Left renal pelvis (tissue), 4 donors: ENCODE measurements at places on chromosomes 11 and 22.

DNA sequence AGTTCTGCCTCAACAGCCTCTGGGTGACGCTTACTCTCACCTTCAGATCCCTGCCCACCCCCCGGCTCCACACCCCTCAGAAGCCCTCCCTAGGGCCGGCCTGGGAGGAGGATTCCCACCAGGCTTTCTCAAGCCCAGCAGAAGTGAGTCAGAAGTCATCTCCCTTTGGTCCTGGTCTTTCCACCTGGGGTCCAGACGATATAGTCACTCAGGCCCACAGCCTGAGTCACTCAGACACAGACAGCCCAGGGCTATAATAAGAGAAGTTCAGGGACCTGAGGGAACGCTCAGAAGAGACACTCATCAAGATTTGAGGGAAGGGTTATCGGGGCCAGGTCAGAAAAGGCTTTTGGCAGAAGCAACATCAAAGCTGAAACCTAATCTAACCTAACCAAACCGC is 127.1 kb downstream of the SPATA19 start:
- no peak for DNase-seq

GRCh38 chr11:92941676-92942571 is 27.5 kb upstream of the MTNR1B start:
- peak; percentile 6 for DNase-seq

- no peak for DNase-seq
Observed at GRCh38 chr11:198236-198806, 5.4 kb downstream of the SCGB1C1 start.

- DNase-seq: no peak
Observed at GRCh38 chr22:27566602-27567001, 235.0 kb downstream of the MN1 start.

GRCh38 chr11:72240461-72241290 is 3.3 kb downstream of the PHOX2A start:
- no peak for DNase-seq

DNA sequence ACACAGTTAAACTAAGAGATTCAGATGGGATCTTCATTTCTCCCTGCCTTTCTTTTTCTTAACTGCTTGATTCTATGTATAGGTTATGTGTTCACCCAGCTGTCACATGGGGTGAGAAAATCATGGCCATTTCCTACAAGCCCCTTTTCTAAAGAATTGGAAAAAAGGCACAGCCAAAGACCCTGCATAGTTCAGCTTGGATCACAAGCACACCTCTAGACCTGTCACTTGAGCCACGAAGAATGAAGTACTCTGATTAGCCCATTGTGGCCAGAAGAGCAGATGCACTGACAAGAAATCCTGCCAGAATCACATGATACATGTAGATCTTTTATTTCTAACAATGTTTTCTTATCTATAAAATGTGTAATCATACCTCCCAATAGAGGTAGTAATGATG is 69.7 kb downstream of the RAB38 start:
- no peak for DNase-seq

DNA sequence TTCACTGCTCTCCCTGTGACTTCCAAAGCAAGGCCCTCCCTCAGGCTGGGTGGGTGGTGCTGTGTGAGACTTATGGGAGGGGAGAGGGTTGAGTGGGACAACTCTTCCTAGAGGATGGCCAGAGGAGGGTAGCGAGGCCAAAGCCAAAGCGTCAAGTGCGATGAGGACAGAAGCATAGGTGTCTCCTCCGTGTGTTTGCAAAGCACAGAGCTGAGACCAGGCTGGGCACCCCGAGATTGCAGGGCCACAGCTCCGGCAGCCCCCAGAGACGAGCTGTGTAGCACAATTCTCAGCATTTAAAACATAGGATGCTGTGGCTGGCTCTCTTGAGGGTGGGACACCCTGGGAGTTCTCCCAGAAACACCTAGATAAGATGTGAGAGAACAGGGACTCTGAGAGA is 1374.5 kb downstream of the BRD1 start:
- no peak for DNase-seq

GRCh38 chr22:41001722-41002122 is 50.5 kb downstream of the RBX1 start:
- no peak for DNase-seq

- no peak for DNase-seq
Observed at GRCh38 chr11:130652671-130653335, 204.4 kb downstream of the ADAMTS15 start.

DNA sequence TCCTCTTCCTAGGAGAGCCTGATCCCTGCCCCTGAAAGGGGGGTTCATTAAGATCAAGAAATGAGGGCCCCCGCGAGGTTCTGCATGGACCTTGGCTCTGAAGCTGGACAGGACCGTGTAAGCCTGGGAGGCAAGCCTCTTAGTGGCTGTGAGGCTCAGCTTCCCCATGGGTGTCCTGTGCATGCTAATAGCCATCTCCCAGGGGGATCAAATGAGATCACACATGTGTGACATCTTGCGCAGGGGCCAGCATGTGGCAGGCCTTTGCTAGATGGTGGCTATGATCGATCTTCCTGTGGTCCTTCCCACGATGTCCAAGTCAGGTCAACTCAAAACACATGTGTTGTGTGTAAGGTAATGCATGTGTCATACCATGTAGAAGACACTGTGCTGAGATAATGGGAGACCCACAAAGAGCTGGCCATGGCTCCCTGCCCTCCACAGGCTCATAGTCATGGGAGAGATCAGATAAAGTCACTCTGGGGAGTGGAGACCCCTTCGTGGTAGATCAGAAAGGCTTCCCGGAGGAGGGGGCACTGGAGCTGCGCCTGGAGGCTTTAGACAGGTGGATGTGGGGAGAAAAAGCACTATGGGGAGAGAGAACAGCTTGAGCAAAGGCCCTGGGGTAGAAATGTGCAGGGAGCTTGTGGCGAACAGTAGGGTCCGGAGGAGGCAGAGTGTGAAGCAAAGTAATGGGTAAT is 3.7 kb downstream of the RAC2 start:
- DNase-seq: no peak

DNA sequence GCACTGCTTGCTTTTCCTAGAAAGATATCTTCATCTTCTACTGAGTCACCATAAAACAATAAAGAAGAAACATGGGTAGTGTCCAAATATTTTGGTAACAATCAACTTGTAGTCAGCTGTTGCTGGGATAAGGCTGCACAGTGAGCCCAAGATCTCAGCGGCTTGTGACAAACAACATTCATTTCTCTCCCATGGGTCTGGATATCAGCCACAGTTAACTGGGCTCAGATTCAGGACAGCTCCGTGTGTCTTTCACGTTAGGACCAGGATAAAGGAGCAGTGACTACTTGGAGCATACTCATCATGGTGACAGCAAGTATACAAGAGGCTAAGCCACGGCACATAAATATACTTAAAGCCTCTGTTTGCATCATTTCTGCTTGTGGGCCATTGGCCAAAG is 27.9 kb upstream of the GRK3 start:
- DNase-seq: no peak

- DNase-seq: no peak
Observed at GRCh38 chr11:112320668-112321067, 60.0 kb upstream of the PLET1 start.

- DNase-seq: no peak
Observed at GRCh38 chr11:125319649-125320048, 155.1 kb downstream of the PKNOX2 start.

DNA sequence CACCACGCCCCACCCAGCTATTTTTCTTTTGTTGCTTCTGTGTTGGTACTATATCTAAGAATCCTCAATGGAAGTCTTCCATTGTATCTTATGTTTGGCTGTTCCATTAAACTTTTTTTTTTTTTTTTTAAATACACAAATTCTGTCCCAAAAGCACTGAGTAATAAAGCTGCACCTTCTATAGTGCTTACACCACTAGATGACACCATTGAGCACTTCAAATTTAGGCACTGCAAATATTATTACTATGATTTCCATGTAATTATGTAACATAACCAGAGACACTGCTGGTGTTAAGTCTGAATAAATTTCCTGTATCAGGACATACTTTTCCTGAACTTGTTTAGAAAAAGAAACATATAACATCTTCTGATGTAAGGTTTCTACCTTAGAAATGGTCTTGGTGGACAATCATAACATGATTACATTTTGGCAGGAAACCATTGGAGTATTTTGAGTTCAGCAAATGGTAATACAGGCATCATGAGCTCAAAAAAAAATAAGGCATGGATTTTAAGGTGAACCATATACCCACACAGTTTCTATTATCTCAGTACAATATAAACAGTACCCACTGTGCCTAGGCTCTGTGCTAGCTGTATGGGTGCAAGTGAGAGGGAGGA is 110.5 kb downstream of the ATG16L2 start:
- no peak for DNase-seq

- DNase-seq: no peak
Observed at GRCh38 chr22:41925783-41926460, 684 bp downstream of the TNFRSF13C start.

- DNase-seq: no peak
Observed at GRCh38 chr22:40928657-40929056, 22.5 kb upstream of the RBX1 start.

DNA sequence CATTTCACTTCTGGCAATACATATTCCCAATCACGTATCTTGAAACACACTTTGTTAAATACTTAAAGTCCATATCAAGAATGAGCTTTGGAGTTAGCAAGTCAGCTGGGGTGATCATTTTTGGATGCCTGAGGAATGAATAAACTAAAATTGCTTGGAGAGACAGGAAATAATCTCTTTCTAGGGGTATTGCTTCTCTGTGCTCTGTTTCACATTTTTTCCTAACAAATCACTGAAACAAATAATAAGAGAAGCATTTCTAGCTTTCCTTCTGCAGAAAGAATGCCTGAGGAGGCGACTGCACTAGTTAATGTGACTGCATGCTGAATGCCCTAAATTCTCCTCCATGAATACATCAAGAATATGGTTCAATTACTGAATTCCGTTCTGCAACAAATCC is 541.4 kb upstream of the CCDC90B start:
- no peak for DNase-seq

DNA sequence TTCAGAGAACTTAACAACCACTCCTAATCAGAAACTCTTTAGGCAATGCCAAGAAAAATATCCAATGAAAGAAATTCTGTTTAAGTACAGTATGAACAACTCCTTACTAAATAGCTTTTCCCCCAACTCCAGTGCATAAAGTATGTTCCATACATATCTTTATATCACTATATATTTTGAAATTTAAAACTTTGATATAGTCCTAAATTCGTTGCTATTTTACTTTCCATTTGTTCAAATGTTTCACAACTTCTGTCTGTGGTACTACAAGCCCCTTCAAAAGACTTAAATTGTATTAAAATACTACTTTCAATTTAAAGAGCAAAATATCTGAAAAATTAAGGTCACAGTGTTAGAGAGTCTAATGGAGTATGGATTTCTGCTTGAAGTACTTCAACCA is 52.6 kb downstream of the STK33 start:
- no peak for DNase-seq

DNA sequence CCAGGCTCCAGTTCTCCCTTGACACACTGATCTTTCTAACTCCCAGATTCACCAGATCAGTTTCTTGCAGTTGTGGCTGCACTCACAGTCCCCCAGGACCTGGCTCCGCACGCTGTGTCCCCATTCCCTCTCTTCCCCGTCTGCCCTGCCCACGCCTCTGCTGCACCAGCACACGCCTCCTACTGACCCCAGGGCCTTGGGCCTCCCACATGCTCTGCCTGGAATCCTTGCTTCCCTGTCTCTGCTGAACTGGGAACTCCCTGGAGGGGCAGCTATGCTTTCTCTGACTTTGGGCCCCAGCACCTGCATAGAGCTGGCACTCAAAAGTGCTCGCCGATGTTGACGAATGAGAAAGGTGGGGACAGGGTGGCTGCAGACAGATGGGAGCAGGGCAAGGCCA is 68.9 kb downstream of the MYO7A start:
- DNase-seq: no peak
